Vagina (tissue), 2 donors: ENCODE measurements at places on chromosomes 16 and 17.

GRCh38 chr17:6554342-6554741, 2.0 kb downstream of the PITPNM3 start:
- DNase-seq: no peak

- no peak for DNase-seq
Observed at GRCh38 chr16:5977329-5977728, 879.7 kb upstream of the EEF2KMT start.

DNA sequence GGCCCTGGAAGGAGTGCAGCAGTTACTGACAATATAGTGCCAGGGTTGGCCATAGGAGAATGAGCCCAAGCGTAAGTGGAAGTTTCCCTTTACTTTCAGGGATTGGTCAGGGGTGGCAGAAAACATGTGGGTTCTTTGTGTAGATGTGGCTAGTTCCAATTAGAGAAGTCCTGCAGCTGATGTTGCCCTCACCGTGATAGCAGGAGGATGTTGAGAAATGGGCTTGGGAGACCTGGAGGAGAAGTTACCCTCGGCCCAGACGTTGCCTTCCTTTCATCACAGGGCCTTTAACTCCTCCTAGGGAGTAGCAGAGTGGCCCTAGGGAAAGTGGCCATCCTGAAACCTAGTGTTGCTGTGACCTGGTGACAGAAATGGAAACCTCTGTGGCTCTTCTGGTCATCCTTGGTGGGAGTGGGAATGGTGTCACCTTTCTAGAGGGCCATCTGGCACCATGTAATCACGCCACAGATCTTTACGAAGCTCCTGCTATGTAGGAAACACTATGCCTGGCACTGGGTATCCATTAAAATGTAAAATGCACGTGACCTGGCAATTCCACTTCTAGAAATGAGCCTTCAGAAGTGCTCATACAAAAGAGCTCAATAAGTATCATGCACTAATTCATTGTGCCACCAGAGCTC, 6.7 kb downstream of the TMEM92 start:
- DNase-seq: no peak

DNA sequence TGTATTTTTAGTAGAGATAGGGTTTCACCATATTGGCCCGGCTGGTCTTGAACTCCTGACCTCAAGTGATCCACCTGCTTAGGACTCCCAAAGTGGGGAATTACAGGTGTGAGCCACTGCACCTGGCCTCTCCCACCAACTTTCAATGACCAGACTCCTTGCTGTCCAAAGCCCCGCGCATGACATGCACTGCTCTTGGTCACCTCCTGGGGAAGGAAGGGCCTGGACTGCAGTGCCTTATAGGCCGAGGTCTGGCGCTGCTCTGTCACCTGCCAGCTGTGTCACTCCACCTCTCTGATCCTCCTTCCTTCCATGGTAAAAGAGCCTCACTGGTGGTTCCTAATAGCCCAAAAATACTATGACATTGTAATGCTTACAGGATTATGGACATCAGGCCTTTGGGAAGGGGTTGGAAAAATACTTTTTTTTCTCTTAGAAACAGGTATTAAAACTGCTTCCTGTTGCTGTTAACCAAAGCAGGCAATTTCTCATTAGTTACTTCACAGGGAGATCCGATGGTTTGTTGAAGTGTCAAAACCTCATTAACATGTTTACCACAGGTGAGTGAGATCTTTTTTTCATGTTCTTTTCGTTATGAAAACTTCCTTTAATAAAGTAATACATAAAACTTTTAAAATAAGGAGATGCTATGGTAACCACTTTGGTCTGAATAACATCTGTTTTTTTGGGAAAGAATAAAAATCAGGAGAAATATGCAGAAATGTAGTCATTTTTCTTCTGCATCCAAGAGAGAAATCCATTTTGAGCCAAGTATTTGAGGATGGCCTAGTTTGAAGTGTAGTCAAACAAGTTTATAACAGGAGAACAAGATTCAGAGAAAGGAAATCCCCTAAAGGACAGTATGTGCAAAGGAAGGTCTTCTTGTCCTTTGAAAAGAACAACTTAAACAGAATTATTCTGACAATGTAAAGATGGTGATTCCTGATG, 35.5 kb downstream of the GRB7 start:
- DNase-seq: no peak

DNA sequence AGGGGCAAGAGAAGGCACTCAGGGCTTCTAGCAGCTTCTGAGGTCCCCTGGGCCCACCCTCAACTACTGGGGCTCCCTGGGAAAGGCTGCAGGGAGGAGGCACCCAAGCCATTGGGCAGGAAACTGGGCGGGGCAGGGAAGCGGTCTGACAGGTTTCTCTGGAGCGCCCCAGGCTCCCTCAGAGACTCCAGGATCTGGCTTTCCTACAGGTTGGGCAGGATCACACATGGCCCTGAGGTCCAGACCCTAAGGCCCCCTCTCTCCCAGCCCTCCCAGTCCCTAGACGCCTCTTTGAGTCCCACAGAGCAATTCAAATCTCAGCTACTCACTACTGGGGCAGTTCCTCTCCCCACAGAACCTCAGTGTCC, 14.3 kb downstream of the JUP start:
- DNase-seq: no peak

DNA sequence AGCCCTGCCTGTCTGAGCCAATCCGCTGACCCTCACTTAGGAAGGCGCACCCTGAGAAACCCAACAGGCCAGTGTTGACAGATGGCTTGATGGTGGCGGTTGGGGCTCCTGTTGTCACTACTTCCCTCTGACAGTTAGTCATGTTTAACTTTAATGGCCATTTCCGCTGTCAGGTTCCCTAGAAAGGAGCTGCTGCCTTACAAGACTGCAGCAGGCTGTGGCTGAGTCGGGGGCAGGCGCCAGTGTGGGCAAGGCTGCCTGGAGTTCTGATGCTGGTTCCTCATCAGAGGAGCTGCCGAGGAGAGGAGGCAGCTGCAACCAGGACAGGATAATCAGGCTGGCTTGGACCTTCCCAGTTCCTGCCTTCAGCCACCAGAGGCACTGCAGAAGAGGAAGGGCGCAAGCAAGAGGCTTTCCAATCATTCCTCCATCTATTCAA, 223.2 kb upstream of the DYNLRB2 start:
- no peak for DNase-seq

DNA sequence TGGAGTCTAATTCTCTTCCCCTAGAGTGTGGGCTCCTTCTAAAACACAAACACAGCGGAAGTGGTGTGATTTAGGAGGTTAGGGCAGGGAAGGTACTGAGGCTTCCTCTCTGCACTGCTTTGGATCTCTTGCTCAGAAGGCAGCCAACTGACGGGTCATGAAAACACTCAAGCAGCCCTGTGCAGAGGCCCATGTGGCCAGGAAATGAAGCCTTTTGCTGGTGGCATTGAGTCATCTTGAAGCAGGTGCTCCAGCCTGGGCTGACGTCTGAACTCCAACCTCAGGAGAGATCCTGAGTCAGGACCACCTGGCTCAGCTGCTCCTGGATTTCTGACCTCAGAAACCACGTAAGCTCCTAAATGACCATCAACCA, 72.9 kb downstream of the MRM1 start:
- DNase-seq: no peak

DNA sequence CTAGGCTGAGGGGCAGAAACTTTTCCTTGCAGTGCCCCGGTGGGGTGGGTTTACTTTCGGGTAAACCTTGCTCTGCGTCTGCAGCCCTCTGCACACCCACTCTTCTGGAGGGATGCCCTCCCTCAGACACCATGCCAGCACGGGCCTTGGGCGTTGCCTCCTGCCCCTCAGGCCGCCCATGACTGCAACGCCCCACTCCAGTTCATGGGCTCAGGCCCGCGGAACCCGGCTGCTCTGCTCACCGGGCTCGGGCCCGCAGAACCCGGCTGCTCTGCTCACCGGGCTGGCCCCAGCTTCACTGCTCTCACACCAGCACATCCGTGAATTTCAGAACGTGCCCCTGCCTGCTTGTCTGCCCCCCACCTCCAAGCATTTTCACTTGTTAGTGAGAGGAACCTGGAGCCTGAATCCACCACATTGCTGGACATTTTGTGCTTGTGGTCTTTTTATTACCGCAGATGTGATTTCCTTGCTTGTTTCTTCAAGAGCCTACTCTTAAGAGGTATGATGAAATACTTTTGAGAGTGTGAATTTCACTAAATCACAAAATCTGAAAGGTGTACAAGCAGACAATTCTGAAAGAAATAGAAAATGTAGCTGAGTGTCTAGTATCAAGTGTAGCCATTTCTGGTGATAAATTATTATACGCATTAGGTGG, 130.9 kb downstream of the RPTOR start:
- no peak for DNase-seq

DNA sequence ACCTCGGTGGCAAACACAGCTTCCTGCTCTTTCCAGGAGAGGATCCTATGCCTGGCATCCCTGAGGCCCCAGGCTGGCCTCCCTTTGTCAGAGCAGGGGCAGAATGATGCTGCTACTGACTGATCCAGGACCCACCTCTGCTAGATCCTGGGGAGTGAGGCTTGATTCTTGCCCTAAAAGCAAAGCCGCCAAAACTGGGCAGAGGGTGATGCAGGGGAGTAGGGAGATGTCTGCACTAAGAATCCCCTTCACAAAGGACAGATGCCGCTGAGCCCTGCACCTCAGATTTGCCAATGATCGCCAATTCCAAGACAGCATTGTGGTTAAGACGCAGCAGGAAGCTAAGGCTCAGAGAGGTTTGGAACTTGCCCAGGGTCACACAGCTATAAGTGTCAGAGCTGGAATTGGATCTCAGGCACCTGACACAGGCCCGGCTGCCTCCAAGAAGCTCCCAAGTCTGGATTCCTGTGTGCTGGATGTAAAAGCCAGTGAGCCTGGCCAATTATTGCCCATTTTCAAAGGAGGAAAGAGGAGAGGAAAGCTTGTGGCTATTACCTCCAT, 60.7 kb upstream of the TNRC6C start:
- DNase-seq: no peak

- DNase-seq: no peak
Observed at GRCh38 chr16:82317411-82318167, 147.6 kb upstream of the MPHOSPH6 start.

- no peak for DNase-seq
Observed at GRCh38 chr16:53341792-53342191, 92.5 kb upstream of the RBL2 start.
